Fibroblast of skin of back (primary cell): ENCODE measurements at places on chromosomes 5 and 9.
A peak's percentile ranks its signal among the peaks of the same experiment; 100 is the strongest.

- no peak for DNase-seq
Observed at GRCh38 chr5:157286761-157287211, 20.9 kb downstream of the CYFIP2 start.

GRCh38 chr5:113520429-113520828 is 6.9 kb downstream of the YTHDC2 start:
- DNase-seq: peak; percentile 28

DNA sequence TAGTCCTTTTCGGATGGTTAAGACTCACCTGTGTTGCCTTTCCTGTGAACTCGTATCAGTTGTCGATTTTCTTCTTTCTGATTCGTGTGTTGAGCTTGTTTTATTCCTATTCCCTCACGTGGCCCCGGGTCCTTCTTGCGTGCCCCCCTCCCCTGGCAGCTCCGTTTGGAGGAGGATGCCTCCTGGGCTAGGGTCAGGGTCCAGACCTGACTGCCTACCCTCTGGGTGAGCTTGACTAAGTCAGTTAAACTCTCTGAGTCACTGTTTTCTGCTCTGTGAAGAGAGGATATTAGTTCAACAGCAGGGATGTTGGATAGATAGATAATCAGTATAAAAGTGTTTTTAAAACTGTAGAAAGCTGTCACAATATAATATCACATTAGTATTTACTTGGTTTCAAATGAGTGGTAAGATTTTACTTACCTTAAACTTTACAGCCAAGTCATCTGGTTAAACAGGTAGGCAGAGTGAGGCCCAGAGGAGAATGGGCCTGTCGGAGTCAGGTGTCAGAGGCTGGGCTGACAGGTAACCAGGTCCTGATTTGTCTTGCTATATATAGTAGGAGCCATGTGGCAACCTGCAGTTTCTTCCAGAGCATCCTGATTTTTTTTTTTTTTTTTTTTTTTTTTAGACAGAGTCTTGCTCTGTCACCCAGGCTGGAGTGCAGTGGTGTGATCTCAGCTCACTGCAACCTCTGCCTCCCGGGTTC is 24.2 kb downstream of the PPARGC1B start:
- DNase-seq: no peak

DNA sequence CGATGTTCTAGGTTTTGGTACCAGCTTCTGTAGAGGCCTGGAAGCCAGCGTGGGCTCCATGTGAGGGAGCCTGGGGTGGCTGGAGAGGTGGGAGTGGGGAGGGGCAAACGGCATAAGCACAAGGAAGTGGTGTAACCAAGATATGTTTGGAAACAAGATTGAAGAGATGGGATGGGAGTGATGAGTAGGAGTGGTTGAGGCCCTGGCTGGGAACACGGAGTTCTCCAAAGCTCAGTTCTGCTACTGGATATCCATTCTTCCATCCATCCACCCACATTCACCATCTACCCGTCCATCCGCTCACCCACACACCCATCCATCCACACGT is 12.2 kb downstream of the TSPAN17 start:
- no peak for DNase-seq

- no peak for DNase-seq
Observed at GRCh38 chr5:108910627-108911026, 162.9 kb downstream of the FER start.

DNA sequence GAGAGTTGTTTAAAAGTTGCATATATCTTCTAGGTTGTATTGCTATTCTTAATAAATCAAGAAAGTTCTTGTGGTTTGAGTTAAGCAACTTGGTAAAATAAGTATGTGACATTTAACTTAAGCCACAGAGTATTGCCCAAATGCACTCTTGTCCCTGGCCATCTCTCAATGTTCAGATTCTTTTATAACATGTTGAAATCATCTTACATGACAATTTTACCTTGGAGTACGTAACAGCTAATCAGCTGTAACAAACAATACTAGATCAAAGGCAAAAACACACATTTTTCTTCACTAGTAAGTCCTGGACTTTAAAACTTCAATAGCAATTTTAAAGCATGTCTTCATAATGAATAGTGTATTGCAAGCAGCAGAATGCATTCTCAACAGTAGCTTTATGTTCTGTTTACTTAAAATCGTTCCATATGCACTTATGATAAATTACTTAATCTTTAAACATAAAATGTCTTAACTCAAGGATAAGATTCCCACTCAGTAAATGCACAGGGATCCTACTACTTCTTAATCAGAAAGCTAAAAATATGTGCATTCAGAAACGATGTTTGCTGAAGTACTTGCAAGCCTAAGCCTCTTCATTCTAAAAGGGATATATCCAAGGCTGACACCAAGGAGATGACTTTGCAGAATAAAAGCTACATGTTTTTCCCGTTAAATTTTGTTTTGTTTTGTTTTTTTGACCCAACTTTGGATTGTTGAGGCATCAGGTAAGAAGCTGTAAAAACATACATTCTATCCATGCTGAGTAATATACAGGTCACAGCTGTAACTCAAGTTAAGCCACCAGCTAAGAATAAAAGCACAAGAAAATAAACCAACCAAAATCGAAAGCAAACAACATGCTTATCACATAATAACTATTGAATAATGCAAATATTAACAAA is 86.1 kb upstream of the NFIB start:
- no peak for DNase-seq

DNA sequence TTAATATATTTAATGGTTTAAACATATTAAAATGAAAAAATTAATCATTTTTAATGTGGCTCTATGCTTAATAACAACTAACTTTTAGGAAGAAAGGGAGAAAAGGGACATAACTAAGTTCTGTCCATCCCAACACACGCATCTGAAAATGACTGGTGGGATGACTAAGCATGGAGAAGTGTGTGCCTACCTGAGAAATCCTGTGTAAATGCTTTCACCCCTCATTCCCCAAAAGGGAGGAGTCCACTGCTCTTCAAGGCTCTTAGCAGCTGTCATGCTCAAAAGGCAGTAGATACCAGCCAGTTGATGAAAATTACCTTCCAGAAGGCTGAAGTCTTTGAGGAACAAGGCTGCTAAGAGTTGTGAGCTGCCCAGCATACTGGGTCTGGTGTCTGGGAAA is 130.9 kb downstream of the NFIB start:
- DNase-seq: no peak

DNA sequence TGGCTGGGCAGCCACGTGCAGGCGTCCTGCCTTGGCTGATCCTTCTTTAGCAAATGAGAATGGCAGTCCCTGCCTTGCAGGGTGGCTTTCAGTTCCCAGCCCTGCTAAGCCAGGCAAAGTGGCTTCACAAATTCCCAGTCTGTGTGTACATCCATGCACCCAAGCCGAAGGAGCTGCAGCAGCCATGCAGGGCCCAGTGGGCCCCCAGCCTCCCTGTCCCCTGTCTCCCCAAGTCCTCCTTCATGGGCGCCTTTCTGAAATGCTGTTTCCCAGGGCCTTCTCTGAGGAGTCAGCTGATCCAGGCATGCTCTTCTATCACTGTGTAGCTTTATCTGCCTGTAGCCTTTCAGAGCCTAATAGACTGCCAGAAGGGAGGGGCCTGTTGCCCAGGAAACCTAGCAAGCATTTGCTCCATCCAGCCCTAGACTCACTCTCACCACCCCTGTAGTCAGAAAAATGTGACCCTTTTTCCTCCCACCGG is 47.4 kb upstream of the SHC3 start:
- DNase-seq: no peak

GRCh38 chr9:95316794-95317118 is 753 bp downstream of the FANCC start:
- peak; percentile 78 for DNase-seq

DNA sequence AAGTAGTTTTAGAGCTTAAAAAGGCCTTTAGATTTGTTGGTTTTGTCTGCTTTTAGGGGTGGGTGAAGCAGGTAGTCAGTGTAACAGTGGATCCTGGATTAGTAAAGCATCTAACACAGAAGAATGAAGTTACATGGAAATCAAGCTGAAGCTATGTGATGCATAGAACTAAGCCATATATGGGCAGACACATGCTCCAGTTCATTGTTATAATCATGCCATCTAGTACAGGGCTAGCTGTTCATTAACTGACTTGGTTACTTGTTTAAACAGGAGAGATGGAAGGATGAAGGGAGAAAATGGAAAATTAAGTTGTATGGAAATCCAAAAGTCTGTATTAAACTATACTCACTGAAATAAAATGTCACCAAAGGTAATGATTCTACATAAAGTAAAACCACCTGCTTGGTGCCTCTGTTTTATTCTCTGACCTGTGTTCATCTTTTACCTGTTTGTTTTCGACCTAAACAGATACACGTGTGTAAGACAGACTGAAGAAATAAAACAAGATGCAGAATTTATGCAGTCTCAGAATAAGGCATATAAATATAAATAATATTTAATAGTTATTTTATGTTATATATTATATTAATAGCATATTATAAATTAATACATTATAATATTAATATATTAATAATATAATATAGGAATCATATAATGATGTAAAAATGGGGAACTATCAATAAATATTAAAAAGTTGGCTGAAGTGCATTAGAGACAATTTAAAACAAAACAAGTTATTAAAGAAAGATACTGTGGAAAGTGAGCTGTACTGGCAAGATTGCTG is 33.9 kb downstream of the MRPS30 start:
- DNase-seq: no peak

DNA sequence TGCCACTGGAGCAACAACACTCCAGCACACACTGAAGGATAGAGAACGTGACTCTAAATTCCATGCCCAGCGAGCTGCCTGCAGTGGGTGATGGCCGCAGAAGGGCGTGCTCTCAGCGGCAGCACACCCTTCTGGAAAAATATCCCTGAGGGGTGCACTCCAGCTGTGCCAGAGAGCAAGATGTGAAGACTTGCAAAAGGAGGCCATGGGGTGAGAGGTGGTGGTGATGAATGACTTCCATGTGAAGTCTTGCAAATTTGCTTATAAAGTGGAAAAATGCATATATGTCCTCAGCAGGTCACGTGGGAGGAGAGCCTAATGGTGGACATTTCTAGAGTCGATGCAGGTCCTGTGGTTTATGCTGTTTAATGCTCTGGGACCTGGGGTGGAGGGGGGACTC is 39.8 kb upstream of the COL5A1 start:
- peak; percentile 35 for DNase-seq

- no peak for DNase-seq
Observed at GRCh38 chr5:90873033-90873517, 314.5 kb downstream of the ADGRV1 start.

DNA sequence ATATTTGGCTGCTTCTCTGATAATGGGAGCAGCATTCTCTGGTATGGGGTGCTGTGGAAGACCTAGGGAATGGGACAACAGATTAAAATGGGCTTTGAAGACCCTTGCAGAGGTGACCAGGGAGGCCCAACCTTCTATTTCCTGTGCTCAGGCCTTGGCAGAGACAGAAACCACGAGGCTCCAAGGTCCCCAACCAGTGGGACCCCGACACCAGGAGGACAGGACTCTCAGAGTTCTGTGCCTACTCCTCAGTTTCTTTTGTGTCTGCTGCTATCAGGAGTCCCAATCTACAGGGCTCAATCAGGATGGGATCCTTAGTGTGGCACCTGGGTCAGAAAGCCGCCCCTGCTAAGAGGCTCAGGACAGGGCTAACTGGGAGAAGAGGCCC is 29.3 kb downstream of the CSF2 start:
- no peak for DNase-seq

DNA sequence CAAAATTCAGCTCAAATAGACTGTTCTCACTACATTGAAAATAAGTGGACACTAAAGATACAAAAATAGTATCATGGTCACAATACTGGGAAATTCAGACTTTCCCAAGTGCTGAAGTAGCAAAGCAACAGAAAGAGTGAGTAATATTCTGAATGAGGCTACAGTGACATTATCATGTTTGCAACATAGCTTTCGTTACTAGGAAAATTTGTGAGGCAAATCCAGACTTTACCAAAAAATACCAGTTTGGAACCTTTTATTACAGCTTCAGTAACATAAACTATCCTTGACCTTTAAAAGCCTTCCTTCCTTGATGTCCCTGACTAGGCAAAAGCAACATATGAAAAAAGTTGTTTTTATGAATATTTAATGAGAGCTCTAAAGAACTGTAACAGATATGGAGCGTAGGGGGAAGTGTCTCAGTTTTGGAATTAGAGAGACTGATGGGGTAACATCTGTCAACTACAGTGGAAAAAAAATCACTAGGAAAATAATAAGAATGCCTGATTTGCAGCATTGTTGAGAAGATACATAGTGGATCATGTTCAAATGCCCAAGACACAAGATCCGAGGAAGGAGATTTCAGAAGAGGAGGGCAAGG is 312.9 kb downstream of the ADGRV1 start:
- DNase-seq: no peak

DNA sequence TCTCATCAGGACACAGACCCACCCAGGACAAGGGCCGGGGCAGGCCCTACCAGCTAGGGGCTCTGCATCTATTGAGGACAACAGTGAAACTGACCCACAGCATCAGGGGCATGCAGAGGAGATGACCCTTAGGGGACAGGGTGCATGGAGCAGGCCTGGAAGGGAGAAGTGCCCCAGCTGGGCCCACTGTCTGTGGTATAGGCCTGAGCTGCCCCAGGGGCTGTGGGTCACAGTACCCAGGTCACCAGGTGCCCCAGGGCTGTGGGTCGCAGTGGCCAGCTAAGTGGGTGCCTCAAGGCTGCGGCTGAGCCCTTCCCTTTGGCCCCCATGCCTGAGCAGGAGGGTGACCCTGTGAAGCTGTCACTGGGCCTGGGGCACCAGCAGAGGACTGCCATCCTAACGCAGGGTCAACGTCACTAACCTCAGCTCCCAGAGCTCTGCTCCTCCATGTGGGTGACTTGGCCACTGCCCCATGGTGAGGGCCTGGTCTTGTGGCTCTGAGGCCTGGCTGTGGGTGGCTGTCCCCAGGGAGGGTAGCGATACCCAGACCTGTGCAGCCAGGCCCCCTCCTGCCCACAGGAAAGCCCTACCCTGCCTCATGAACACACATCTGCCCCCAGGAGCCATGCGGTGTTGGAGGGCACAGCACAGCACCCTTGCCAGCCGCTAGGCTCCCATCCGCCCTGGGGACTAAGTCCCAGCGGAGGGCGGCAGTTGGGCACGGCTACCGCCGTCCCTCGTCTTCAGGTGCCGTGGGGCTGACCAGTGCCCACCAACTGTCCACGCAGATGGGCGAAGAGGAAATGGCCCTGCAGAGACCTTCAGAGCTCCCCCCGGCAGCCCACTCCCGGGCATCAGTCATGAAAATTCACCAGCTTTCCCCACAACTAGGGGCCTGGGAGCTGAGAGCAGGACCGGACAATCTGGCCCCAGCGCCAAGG is 4.9 kb downstream of the EDF1 start:
- DNase-seq: no peak

DNA sequence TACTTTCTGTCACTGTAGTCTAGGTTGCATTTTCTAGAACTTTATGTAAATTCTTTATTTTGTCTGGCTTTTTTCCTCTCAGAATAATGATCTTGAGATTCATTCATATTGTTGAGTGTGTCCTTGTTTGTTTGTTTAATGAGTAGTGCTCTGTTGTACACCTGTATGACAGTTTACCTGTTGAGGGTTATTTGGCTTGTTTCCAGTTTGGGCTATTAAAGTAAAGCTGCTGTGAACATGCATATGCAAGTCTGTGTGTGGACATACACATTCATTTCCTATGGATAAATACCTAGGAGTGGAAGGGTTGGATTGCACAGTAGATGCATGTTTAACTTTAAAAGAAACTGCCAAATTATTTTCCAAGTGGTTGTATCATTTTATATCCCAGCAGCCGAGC is 30.4 kb downstream of the MVB12B start:
- no peak for DNase-seq
